ENCODE measurements at places on chromosomes 11 and 22.
A peak's percentile ranks its signal among the peaks of the same experiment; 100 is the strongest.

DNA sequence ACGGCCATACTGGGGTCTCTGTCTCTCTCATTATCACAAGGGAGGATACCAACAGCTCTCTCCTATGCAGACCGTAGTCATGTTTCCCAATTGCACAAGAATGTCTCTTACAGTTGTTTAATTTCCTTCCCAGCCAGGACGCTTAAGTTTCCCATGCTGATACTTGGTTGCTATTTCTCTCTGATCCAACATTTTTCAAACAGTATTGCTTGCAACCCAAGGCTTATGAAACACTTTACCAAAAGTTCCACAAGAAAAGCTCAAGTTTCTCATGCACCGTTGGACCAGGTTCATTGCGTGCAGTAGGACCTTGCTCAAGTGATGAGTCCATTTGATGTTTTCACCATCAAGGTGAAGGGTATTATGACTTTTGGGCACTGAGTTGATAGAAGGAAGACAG, 46.6 kb downstream of the GGTLC2 start:
- no peak for DNase-seq

GRCh38 chr11:561148-562003, 606 bp downstream of the RASSF7 start:
- DNase-seq, result no peak

DNA sequence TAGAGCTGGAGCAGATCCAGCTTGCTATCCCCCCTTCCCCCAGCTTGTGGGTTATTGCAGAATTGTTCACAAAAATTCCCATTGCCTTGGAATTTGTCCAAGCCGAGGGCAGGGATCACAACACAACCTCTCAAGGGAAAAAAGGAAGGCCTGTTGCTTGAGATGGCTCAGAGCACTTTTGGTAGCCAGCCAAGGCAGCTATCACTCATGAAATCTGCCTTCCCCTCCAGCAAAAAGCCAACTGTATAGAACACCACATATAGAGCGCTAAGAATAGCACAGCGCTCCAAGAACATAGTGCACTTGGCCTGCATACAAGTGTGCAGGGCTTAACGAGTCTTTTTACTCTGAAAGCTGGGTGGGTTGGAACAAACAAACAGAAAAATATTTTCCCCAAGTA, 46.2 kb downstream of the FAM83F start:
- DNase-seq, result no peak

GRCh38 chr11:117410861-117411710, 83.4 kb downstream of the CEP164 start:
- DNase-seq, result no peak

GRCh38 chr11:69374110-69374945, 80.4 kb downstream of the MYEOV start:
- no peak for DNase-seq

DNA sequence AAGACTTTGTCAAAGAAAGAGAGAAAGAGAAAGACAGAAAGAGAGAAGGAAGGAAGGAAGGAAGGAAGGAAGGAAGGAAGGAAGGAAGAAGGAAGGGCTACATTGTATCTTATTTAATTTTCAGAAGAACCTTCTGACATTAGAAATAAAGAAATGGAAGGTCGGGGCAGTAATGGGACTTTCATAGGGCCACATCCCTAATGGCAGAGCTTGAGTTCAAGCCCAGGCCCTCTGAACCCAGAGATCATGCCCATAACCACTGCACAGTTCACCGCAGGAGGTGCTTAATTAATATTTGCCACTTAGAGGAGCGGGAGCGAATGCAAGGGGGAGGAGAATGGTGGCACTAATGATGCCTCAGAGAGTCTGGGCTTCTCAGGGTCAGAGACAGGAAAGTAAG, 233.3 kb downstream of the MN1 start:
- no peak for DNase-seq

DNA sequence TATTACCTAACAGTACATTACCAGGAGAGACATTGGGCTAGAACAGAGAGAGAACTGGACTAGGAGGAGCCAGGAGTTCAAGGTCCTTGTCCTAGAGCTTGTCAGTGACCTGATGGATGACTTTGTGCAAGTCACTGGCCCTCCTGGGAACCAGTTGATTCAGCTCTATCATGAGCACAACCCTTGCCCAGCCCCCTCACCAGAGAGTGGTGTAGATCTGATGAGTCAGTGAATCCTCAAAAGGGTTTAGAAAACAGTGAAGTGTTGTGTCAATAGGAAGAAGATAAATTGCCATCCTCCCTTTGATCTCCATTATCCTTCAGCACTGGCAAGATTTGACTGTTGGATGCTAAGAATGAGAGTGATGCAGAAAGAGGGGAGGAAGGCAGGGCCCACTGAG, 24.3 kb downstream of the NEU3 start:
- no peak for DNase-seq

- no peak for DNase-seq
Observed at GRCh38 chr22:34784056-34784455, 281.9 kb upstream of the ISX start.

- DNase-seq, result no peak
Observed at GRCh38 chr22:44450503-44450902, 47.5 kb downstream of the RTL6 start.

DNA sequence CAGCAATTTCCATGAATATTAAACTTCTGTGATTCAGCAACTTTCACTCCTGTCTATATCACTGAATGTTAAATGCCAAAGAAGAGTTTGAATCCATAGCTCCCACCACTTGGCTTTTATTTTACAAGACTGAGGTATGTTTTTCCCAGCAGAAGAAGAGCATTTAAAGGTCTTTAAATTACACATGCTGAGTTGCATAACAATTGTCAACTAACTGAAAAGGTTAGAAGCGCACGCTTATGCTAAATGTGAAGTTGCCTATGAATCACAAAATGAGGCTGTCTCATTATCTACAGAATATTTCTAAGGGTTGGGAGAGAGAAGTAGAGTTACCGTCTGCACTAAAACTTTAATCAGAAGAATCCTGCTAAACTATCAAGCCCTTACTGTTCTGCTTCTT, 1086.3 kb downstream of the FAM181B start:
- DNase-seq, result no peak

GRCh38 chr11:87036756-87037449, 831 bp upstream of the TMEM135 start:
- no peak for DNase-seq

DNA sequence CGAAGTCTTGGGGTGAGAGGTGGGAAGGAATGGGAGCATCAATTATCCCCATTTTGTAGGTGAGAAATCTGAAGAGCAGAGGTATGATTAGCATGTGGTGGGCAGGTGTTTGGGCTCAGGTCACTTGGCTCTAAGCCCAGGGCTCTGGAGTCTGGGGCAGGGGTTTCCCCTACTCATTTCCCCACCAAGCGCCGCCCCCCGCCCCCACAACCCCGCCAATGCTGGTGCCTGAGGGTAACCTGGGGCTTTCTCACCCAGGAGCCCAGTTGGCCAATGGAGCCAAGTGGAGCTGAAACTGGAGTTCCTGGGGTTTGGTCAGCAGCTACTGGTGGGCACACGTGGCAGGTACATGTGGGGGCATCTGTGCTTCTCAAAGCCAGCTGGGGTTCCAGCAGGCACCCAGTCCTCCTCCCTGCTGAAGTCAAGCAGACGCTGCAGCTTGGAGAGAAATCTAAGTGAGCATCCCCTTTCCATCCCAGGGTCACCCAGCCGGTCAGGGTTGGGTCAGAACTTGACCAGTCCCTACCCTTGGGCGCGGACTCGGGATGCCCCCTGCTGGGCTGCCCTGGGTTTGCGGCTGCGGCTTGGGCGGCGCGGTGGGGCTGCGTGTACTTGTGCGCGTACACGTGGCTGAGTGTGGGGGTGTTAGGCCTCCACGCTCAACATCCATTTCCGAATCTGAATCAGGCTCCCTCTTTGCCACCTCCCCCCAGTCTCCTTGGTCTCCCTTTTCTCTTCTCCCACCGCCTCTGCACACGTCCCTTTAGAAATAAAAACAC, 1.7 kb upstream of the CHRM1 start:
- DNase-seq, result peak; percentile 9

All from T-cell (primary cell).